Stimulated activated CD8-positive, alpha-beta memory T cell treated with anti-CD3 and anti-CD28 coated beads, Interleukin-4, amount 100 ng/mL, for 1 hour (primary cell): ENCODE measurements at places on chromosomes 2 and 18.

DNA sequence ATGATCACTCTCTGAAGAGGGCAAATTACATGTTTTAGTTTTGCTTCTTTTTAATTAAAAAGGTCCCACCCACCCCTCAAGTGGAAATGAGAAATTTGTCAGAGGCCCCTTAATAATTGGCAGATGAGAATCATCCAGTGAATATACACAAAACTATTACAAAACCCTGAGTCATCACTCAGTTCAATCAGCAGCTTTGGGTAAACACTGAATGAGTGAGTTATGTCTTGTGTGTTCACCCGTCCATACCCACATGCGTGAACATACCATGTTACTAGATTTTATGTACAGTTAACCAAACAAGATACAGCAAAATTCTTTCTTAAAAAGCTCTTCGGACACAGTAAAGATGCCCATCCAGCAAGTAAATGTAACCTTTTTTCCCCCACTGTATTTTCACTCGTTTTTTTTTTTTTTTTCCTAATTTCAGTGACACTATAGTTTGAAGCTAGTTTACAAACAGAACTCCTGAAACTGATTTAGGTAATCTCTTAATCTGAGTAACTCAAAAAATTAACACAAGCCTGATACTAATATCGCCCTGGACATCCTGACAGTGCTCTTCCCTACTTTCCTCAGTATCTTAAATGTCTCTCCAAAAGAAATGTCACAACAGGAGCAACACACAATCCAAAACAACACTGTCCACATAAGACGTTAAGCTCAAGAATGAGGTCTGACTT lies 1.4 kb downstream of the PSME4 start:
- DNase-seq = no peak

DNA sequence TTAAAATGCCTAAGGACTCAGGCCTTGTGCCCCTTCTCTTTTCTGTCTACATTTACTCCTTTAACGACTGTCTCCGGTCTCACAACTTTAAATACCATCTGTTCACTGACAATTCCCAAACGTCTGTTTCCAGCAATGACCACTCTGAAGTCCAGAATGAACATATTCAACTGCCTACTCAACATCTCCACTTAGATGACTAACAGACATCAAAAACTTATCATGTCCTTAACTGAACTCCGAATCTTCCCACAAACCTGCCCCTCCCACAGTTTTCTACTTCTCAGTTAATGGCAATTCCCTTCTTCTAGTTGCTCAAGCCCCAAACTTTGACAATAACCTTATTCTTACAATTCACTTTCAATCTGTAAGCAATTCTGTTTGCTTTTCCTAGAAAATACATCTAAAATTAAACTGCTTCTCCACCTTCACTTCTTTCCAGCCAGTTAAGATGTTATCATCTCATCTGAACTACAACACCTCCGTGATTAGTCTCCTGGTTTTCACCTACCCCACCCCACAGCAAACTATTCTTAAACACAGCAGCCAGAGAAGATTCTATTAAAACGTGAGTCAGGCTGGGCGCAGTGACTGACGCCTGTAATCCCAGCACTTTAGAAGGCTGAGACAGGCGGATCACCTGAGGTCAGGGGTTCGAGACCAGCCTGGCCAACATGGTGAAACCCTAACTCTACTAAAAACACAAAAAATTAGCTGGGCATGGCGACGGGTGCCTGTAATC lies 2.8 kb downstream of the C1D start:
- DNase-seq = no peak

- DNase-seq = no peak
Measured at GRCh38 chr18:74899554-74899953, 301.9 kb downstream of the ZNF407 start.

- no peak for DNase-seq
Measured at GRCh38 chr2:181697126-181697525, 16.8 kb upstream of the NEUROD1 start.

- DNase-seq = no peak
Measured at GRCh38 chr2:224881846-224882245, 160.4 kb downstream of the DOCK10 start.

GRCh38 chr2:132374961-132375360 lies 41.6 kb upstream of the GPR39 start:
- DNase-seq = no peak

DNA sequence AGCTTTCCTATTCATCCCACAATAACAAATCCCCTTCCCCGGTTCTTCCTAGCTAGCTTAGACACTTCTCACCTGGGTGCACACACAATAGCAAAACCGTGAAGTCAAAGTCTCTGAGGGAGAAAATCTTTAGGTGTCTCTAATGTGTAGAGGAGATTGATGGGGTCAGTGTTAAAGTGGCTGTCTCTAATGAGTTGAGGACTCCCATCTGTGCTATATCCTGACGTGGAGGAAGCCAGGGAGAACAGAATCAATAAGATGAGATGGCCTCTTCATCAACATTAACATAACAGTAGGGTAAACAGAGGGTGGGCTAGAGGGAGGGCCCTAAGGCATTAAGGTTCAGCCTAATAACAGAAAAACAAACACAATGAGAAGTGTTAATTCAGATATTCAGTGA lies 120.4 kb downstream of the SLC5A7 start:
- DNase-seq = no peak

GRCh38 chr2:199662255-199662654 lies 188.7 kb downstream of the FTCDNL1 start:
- no peak for DNase-seq

- no peak for DNase-seq
Measured at GRCh38 chr18:54825601-54826344, 2.5 kb upstream of the RAB27B start.

DNA sequence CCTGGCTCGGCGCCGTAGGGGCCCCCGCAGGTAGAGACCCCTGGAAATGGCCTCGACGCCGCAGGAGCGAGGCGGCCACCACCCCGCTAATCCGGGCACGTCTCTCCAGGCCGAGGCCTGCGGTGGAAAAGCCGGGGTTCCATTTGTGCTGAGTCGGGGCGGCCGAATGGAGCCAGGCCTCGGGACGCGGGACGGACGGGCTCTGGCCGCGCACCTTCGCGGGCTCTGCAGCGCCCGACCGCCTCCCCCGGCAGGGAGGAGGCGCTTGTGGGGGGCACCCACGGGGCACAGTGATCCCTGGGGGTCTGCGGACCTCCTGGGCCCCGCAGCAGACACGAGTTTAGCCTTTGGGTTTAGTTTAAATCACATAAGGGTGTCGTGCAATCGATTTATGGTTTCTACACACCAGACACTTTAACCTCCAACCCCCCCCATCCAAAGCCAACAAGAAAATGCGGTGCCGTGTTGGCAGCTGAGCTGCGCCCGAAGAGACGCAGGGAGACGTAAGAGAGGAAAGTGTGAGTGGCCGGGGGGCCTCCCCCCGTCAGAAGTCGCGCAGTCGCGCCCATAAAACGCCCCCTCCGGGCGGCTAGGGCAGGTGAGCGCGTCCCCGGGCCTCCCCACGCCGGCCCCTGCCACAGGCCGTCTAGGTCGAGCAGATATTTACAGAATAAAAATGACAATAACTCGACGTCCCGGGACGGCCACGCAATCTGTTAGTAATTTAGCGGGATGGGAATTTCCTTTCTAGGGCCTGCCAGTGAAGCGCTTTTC lies 1.0 kb upstream of the NFATC1 start:
- DNase-seq = no peak

DNA sequence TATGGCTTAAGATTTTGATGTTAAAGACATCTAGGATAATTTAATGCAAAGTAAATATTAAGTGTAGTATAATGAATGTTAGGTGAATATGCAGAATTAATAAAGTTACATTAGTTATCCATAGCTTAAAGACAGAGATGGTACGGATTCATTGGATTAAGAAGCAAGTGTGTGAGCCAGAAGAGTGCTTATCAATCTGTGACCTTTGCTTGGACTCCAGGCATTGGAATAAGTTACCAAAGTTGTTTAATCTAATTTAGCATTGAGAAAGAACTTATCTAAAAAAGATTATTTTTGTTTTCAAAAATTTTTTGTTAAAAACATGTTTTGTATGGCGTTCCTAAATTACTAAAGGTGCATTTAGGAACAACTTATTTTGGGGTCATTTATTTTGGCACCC lies 23.8 kb downstream of the NCOA1 start:
- DNase-seq = no peak

DNA sequence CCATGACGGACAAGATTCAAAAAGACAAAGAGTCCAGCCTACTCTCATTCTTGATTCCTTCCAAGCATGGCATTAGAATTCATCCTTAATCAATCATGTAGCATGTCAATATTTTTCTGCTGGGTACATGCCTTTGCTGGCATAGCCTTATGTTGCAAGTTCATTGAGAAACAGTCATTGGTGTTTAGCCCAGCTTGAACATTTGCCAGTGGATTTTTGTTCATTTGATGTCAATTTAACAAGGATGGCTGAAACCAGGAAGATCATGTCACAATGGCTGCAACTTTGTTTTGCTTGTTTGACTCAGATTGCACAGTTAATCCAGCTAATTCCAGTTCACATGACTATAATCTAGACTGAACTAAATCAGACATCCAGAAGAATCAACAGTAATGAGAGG lies 1132.2 kb downstream of the LRP1B start:
- no peak for DNase-seq

DNA sequence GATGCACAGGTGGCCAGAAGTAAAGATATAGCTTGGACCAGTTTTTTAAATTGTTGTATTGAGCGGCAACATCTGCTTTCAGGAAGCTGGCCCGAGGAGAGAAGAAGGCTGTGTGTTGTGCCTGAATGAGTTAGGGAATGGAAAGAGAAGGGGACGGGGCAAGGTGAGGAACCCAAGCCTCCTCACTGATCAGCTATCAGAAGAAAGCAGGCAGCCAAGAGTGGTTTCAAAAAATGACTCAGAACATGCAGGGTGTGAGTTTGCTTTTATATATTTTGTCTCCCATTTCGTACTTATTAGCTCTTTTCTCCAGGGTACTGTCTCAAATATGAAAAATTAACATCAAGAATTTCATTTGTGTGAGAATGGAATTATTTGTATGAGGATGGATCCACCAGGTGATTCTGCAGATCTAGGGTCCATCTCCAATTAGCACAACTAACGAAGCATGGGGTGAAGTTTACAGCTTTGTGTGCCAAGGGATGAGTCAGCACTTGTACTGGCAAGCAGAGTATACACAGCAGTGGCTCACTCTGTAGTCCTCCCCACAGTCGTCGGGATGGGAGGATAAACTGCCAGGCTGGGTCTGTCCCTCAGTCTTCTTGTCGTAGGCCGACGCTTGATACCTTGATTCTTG lies 175.7 kb downstream of the PIEZO2 start:
- no peak for DNase-seq
